ENCODE measurements at places on chromosomes 4 and X.

DNA sequence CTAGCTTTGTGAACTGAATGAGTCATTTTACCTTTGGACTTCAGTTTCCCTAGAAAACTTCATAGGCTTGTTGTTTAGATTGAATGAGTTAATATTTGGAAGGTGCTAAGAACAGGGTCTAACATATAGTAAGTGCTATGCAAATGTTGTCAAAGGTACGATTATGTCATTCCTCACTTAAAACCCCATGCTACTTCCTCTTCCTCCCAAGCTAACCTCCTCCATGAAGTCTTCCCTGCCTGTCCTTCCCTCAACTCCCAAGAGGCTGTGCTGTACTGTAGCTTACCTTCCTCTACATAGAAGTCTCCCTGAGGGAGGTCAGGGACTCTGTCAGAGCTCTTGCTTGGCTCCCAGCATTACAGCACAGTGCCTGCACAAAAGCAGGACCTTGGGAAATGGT, 103.4 kb upstream of the PJA1 start:
- no peak for DNase-seq

- no peak for DNase-seq
Observed at GRCh38 chrX:26670521-26670920, 454.6 kb downstream of the MAGEB5 start.

GRCh38 chrX:155745792-155746191, 133.0 kb upstream of the TMLHE start:
- DNase-seq: peak; percentile 40

DNA sequence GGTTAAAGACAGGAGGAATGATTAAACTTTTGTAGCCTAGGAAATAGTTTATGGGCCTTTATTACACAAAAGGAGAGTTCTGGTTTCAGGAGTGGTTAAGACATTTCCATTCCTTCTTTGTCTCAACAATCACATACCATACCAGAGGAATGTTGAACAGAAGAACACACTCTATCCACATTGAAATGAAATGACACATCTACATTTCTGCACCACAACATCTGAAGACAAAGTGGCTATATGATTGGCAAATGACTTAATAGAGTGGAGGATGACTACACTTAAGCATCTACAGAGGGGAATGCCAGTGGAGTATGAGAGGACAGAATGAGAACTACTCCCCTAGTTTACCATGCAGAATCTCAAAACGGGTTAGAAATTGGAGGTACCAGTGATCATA, 8.0 kb downstream of the CYP2U1 start:
- no peak for DNase-seq

DNA sequence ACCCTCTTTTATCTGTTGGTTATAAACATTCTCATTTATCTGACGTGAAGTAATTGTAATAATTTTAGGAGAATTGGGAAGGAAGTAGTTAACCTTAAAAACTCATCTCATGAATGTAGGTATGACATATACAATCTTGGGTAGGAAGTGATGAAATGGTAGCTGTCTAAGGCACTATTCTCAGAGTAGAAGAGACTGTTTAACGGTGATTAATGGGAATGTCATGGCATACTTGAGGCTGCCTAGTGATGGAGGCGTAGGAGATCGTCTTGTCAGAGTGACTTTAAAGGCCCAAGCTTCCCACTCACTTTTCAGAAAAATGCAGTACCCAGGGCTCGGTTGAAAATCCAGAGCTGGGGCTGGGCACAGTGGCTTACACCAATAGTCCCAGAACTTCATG, 19.4 kb upstream of the AGA start:
- DNase-seq: no peak

DNA sequence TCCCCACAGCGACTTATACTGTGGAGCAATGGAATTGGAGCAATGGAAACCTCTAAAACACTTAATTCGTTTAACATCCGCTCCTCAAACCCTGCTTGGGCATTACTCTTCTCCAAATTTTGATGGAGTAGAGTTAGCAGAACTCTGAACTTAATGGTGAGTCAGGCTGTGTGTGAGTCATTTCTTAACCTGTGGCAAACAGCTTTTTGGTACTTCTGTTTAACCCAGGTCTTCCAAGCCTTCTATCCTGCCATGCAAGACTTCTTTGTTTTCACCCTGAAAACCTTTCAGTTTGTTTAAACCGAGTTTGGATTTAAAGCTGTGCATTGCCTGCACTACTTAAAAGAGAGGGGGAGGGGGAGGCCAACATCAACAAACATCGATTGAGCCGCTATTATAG, 3.6 kb upstream of the AMOT start:
- DNase-seq: no peak

DNA sequence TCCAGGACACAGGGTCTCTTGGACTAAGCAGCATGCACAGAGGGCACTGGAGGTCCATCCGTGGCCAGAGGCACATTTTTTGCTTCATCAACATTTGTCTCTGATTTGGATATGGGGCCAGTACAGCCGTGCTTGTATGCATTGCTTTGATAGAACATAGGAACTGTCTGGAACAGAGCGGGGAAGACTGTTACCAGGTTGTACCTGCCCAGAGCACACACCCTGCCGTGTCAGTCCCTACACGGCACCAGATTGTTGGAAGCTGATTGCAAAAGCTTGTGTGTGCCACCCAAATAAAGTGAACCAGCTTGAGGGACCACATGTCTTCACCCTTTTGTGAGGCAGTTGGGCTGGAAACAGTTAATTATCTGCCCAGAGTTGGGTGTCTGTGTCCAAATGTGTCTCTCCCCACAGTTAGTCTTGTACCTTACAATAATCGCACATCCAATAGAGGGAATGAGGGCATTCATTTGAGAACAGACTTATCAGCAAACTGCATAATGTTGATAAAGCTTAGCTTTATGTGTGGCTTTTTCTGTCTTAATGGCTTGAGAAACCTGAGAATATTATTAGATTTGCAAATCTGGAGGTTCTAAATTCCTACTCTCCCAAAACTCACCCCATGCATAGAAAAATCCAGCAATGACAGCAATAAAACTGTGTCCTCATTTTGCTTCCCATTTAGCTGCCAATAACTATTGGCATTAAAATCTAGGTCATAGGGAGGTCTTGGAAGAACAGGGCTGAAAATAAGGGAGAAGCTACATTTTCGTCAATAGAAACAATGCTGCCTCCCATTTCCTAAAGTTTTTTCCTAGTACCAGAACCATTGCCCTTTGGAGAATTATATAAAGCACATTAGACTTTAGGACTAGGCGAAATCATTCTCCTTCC, 21.2 kb downstream of the KLF3 start:
- no peak for DNase-seq

DNA sequence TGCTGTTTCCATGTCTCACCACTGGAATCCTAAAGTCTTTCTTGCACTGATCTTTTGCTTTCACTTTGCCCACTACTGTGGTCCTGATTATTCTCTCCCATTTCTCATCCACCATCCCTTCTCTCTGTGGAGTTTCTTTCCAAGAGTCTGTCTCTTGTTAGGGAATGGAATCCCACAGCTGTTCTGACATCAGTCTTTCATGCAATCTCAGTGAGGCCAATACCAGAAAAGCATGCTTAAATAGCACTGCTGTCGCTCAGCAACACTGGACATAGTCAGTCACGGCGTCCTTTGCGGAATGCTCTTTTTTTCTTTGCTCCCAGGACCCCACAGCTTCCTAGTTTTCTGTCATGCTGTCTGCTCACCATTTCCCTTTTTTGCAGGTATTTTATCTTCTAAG, 20.1 kb downstream of the SLITRK4 start:
- DNase-seq: no peak

DNA sequence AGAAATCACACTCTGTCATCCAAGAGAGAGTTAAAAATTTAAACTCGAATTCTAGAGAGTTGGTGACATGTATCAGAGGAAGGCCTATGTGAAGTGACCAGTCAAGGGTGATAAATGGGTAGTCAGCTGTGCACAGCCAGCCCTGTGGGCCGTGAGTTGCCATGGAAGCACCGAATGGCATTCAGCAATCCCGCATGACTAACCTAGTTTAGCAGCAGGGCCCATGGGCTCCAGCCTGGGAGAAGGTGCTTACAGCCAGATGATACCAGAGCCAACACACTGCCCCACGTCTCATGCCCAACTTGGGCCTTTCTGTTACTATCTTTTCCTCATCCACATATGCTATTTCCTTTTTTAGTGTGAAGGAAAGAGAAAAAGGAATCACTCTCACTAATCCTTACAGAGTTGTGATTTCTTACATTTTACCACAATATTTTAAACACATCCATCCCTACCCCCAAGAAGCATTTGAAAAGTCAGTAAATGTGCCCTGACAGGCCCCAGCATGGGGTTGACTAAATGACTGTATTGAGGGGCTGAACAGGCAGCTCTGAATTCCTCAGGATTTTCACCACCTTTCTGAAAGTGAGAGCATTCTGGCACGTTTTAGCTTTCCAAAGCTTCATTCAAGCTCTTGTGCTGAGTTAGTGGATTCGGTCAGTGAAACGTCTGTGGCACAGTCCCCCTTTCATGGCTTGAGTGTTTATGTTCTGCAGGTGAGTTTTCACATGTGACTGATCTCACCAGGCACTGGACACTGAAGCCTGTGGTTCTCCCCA, 104.2 kb downstream of the AFF1 start:
- DNase-seq: peak; percentile 29

- no peak for DNase-seq
Observed at GRCh38 chr4:165343353-165344191, 16.1 kb downstream of the MSMO1 start.

DNA sequence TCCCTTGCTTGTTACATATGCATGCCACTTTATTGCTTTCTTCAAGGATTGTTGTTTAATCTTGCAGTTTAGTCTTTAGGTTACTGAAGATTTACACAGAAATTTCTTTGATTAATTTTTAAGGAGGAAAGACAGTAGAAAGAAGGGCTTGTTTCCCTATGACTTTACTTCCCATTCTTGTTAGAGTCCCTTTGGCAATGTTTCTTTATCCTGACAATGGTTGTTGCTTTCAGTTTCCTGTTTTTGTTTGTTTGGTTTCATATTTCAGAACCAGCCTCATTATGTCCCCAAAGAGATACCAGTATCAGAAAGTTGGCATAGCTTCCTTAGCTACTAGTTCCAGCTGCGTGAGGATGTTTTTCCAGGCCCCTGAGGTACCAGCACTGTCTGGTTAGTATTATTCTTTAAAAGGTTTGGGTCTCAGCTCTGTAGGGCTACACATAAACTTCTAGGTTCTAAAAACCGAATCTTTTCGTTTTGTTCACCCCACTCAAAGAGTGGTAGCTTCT, 61.3 kb upstream of the UNC5C start:
- DNase-seq: no peak

DNA sequence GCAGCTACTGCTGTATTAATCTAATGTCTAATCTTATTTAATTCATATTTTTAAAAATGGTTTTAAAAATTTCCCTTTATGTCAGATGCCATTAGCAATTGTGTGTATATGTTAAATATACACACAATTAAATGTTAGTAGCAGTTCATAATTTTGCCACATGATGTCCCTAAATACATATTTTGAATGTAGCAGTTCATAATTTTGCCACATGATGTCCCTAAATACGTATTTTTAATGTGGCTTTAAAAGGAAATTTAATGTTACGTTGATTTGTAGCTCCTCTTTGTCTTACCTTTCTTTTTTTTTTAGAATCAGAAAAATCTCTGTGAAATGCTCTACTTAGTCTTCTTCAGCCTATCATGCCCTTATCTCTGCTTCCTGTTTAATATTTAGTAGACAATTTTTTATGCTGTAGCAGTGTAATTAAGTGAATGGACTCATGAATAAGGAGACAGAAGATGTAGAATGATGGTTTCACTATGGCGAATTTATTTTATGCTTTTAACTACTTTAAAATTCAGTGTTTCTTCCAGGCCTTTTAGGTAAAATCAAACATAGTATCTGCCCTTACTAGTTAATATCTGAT, 26.1 kb downstream of the RBM46 start:
- no peak for DNase-seq

GRCh38 chr4:47668810-47669408, 169.0 kb downstream of the CORIN start:
- peak; percentile 13 for DNase-seq

- no peak for DNase-seq
Observed at GRCh38 chrX:17679820-17680219, 57.5 kb upstream of the SCML1 start.

GRCh38 chr4:52250154-52250553, 199.1 kb downstream of the SPATA18 start:
- DNase-seq: no peak

DNA sequence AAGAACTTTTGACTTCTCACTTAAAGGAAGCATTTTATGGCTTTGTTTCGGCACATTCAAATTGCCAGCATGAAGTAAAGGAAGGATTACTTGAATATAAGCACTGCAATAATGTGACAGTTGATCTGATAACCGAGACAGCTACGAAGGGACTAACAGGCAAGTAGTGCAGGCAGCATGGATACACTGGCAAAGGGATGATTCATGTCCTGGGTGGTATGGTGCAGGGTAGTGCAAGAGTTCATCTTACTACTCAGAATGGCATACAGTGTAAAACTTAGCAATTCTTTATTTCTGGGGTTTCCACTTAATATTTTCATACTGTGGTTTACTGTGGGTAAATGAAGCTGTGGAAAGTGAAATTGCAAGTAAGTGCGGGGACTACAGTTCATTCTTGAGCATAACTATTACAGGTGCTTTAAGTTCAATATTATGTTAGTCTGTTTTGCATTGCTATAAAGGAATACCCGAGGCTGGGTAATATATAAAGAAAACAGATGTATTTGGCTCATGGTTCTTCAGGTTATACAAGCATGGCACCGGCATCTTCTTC, 611.8 kb downstream of the SPOCK3 start:
- DNase-seq: no peak

DNA sequence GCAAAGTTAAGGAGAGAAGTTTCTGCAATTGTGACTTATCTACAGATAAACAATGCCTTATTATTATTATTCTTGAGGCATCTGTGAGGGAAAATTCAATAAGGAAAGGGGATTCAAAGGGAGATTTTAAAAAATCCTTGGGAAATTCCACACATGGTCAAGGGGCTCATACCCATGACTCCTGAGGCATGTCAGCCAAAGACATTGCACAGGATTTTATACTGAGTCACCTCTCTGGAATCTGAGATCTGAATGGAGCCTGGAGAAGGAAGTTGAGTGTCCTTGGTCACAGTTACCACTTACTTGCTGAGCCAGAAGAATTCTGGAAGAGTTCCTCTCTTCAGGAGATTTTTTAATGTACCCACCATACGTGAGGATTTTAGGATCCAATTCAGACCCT, 14.4 kb upstream of the CXCL8 start:
- DNase-seq: no peak

DNA sequence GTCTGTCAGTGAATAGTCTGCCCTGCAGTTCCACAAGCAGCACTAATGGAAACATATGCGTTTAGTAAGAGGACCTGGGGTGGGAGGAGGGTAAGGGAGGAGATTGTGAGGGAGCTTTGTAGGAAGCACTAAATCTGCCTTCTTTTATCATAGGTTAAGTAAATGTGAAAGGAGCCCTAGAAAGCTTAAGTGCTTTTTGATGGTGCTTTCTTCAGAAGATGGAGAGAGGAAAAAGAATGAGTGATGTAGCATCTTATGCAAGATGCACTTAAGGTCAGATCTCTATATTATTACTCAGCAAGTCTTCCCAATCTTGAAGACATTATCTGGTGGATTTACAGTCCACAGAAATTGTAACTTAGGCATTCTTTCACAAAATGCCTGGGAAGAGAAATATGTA, 322.7 kb downstream of the PDHA2 start:
- DNase-seq: no peak

Measured in NCI-H2029 treated with DMSO at 0.1 percent for 48 hours (cell line).